ENCODE measurements at places on chromosomes 7 and 10.

- no peak for DNase-seq
These were observed 3.3 kb downstream of the GRID1 start for GRCh38 chr10:86363184-86363832.

DNA sequence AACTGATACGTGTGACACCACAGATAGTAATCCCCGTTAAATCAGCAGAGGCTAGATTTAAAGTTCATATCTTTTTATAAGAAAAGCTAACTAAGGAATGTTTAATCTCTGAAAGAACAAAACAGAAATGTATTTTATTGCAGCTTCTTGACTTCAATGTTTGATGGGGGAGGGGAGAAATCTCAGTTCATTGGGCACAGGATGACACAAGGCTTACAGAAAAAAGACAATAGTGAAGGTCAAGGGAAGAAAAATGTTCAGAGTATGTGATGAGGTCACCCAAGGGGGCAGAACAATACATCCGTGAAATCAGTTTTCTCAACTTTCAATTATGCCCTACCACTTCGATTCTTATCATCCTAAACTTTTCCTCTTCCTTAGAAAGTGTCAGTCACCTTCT is 102.9 kb downstream of the ELAPOR2 start:
- no peak for DNase-seq

GRCh38 chr7:74271742-74272141 is 17.5 kb upstream of the CLIP2 start:
- DNase-seq: no peak

GRCh38 chr10:82628373-82628772 is 753.4 kb downstream of the NRG3 start:
- DNase-seq: peak; percentile 40

DNA sequence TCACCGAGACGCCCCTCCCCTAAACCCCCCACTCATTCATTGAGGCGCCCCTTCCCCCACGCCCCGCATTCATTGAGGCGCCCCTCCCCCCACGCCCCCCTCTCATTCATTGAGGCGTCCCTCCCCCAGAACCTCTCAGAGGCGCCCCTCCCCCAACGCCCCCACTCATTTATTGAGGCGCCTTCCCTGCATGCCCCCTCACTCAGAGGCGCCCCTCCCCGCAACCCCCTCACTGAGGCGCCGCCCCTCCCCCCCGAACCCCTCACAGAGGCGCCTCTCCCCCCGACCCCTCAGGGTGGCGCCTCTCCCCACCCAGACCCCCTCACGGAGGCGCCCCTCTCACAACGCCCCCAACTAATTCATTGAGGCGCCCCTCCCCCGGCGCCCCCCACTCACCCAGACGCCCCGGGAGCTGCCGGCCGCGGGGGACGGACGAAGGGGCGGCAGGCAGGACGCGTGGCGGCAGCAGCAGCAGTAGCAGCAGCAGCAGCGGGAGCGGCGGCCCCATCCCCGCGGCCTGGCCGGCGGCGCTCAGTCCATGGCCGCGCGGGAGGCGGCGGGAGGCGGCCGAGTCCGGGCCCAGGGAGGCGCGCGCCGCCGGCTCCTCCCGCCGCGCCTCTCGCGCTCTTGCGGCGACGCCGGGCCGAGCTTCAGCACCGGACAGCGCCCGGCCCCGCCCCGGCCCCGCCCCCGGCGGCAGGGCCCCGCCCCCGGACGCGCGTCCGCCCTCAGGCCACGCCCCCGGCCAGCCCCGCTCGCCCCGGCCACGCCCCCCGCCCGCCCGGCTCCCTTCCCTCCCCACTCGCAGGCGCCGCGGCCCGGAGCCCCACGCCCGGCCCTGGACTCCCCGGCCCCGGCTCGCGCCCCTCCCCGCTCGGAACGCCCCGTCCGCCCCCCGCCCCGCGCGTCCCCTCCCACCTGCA is at the start of gene PTPRN2:
Gene PTPRN2, minus strand, starts transcription at position 662 of the 923 bp plus-strand sequence.
- peak; percentile 32 for DNase-seq

DNA sequence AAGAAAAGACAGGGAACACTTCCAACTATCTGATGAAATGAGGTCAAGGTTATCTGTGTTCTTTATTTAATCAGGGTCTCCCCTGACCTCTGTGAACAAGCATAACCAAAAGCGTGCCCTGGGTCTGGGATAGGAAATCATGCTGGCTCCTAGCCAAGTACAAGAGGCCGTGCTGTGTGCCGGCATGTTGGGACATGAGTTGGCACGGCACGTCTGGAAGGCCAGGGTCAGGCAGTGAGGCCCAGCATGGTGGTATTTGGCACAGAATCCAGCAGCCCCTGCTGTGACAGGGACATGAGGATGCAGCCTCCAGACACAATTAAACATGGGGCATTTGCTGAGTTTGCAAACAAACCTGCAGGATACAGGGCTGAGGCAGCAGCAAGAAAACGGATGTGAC is 320.4 kb downstream of the PLXNA4 start:
- DNase-seq: no peak

DNA sequence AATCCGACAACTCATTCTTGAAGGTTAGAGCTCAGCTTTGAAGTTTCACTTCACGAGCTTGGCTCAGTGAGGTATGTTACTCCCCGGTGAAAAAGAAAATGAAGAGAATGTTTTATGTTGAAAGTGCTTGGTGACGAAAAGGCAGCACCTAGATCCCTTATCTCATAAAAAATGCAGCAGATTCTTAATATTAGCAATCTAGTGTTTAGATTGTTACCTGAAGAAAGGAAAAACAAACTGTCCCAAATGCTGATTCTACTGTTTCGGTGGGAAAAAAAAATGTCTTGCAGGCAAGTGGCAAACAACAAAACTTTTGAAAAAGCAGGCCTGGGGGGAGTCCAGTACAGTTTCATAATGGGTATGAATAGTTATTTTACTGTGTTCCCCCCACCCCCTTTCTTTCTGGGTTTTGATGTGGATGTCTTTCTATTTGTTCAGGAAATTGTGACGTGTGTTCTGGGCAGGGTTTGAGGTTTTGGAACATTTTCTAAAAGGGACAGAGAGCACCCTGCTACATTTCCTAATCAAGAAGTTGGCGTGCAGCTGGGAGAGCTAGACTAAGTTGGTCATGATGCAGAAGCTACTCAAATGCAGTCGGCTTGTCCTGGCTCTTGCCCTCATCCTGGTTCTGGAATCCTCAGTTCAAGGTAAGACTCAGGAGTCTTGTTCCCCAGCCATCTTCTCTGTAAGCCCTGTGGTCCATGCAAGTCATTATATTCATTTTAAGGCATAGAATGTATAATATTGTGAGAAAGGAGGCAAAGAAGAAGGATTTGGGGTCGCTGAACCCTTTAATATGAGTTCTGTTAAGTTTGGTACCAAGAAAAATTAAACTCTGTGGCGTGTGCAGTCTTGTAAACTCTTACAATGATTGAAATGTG is at the start of gene SRGN:
Gene SRGN, plus strand, starts transcription at position 514 of the 881 bp plus-strand sequence. Its CDS starts 55 bp downstream, at position 569.
- DNase-seq: peak; percentile 92

GRCh38 chr7:102253973-102254370 is 32.7 kb upstream of the SH2B2 start:
- no peak for DNase-seq

DNA sequence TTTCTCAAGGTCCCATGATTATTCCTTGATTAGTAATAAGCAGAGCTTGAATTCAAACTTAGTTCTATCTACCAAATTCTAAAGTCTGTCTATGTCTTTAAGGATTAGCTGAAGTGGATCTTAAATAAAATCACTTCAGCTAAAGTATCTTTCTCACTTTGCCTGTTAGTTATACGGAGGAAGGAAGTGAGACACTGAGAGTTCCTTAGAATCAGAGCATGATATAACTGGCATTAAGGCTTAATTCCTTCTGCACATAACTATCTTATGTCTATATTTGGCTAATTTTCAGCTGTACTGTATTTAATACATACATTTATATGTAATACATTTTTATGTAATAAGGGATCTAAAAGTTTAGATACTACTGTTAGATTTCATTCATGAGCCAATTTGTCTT is 491.1 kb upstream of the GHITM start:
- DNase-seq: no peak

DNA sequence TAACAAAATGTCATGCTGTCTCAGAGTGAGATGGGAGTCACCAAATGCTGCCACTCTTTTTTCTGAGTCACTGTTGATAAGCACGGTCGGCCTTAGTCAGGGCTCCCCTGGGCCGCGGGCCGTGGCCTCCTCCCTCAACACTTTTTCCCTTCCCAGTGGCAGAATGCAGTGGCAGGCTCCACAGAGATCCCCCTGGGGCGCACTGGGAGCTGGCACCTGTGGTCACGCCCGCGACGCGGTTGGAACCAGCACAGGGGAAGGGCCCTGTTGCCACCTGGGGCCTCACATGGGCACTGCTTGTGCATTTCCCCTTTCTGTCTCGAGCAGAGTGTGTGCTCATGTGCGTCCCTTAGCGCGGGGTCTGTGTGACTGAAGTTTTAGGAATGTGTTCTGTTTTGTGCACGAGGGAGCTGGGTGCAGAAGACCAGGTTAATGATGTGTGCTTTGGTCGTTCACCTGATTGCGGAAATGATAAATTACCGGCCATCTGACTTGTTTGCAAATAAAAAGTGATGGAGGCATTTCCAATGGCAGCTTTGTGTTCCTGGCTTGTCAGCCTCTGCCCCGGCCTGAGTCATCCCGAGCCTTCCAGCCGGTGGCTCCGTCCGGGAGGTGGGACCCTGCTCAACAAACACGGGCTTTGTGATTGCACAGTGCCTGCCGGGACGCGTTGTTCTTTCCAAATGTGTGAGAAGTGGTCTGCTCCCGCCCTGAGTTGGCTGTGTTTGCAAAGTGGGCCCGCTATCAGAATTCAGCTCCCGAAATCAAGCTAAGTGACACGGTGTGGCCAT is 100.7 kb downstream of the NKX6-2 start:
- peak; percentile 22 for DNase-seq

DNA sequence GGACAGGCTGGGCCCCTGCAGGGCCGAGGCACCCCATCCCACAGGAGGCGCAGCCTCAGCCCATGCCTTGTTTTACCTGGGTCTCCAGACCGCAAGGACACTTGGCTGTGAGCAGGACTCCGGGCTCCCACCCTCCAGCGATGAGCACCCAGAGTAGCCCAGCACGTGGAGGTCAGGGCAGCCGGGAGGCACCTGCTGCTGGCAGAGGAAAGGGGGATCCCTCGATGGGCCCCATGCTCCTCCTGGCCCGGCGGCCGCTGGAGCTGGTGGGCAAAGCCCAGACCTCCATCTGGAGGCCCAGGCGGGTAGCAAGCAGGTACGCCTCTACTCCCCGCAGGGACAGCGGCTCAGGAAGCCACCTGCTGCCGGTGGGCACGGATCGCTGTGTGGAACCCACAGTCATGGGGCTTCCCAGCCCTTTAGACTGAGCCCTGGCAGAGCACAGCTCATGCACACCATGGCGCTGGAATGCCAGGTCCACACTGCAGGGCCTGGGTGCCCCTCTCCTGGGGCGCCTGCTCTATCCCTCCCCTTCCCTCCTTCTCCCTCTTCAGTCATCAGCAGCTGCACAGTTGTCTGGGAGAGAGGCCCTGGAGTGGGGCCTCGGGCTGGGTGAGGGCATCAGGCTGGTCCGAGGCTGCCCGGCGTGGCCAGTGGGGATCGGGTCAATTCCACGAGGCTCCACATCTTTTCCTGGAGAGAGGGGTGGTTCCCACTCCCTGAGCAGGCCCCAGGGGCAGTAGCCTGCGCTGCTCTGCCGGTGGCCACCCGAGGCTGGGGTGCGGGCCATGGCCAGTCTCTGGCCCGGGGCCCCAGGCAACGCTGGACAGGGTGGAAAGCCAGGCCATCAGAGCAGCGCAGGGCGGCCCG is 65.7 kb downstream of the PWWP2B start:
- DNase-seq: no peak

GRCh38 chr7:73427902-73428787 is 5.4 kb upstream of the FZD9 start:
- no peak for DNase-seq

GRCh38 chr10:70381471-70382421 is 679 bp downstream of the LRRC20 start:
- DNase-seq: no peak

- DNase-seq: no peak
These were observed 506.9 kb downstream of the RPS24 start for GRCh38 chr10:78540355-78541076.

Measured in amniotic epithelial cell (primary cell).